ENCODE measurements at places on chromosomes 1 and 21.

GRCh38 chr1:152411134-152411533 lies 2.9 kb downstream of the CRNN start:
- DNase-seq = no peak

- no peak for DNase-seq
Observed at GRCh38 chr1:87495147-87495546, 166.5 kb downstream of the LMO4 start.

DNA sequence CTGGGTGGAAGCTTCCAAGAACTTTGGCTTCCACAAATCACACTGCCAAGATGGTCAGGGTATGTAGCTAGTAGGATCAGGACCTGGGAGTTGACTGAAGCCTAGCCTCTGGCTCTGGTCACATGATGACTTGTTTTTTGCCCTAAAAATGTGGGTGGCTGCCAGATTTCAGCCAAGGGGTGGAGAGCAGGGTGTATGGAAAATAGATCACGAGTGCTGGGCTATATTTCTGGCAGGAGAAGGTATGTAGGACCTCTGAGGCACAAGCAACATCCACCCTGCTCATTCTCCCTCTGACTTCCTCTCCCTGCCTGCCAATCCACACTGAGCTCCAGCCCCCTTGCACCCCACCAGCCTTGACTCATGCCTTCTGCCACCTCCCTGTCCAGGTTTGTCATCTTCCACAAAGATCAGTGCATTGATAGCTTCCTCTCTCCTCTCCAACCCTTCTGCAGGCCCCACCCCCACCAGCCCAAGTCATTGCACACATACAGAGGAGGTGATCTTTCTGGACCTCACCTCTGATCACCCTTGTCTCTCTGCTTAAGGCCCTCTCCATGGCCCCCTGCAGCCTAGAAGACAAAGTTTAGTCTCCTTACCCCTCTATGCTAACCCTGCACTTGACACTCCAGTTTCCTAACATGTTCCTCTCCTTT lies 8.3 kb upstream of the CYP4B1 start:
- peak; percentile 44 for DNase-seq

- DNase-seq = no peak
Observed at GRCh38 chr1:184162281-184162680, 110.8 kb downstream of the TSEN15 start.

- DNase-seq = no peak
Observed at GRCh38 chr1:161721738-161722343, 497 bp downstream of the FCRLB start.

GRCh38 chr1:183185941-183186490 lies at the start of gene LAMC2:
TSS of gene LAMC2 (plus strand) at chr1:183186264. CDS start at chr1:183186353, 89 bp downstream.
- no peak for DNase-seq

DNA sequence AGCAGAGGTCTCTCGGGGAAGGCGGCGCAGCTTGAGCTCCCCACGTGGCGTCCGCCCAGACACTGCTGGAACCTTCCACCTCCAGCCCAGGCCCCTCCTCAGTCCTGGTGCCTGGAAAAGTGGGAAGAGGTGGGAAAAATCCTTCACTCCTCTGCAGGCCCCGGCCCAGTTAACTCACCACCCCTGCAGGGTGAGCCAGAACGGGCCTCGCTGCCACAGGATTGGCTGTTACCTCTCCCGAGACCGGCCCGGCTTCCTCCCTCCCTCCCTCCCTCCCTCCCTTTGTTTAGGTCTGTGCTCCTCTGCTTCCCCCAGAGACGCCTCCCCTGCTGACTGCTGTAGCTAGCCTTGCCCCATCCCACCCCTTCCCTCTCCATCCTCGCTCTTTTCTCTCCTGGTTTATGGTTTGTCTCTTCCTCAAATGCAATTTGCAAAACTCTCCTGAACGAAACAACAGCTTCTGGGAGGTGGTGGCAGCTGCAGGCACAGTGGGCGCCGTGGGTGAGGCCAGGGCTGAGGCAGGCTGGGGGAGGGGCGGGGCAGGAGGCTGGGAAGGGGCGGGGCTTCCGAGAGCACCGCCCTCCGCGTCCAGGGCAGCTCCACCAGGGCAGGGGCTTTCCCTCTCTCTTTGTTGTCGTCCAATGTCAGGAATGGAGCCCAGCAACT lies 6.5 kb downstream of the CAPN9 start:
- no peak for DNase-seq

GRCh38 chr1:160547422-160547821 lies 24.4 kb upstream of the SLAMF6 start:
- DNase-seq = no peak

DNA sequence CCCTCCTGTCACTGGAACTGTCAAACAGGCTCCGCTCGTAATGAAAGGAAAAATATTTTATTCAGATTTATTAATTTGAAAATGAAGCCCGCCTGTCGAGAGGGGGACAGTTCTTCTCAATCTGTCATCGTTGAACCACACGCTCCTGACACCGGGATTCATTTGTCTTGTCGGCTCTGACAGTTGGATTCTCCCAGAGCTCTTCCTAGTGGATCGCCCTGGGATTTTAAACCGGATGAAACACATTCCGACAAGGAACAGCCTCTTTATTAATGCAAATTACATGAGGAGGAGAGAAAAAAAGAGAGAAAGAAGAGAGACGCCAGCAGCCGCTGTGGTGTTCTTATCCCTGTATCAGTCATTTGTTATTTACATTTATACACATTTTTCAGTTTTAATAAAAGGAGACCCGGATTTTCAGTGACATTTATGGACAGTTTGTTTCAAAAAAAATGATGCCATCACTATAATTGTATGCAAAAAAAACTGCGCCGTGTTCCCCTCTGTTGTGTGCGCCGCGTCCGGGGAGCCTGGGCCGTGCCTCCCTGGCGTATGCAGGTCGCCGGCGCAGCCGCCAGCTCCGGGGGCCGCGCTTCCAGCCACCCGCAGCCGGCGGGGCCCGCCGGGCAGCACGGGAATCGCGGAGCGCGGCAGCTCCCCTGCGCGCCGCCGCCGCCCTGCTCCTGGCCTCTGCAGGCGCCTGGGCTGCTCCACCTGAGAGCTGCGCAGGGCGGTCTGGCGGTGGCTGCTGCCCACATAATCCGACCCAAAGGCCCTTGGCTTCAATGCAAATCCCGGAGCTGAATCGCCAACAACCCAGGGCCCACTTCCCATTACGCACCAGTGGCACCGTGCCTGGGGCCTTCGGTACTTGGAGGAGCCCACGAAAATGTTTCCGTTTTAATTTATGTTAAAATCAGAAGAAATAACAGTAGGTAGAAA lies 237.9 kb upstream of the PBX1 start:
- no peak for DNase-seq

DNA sequence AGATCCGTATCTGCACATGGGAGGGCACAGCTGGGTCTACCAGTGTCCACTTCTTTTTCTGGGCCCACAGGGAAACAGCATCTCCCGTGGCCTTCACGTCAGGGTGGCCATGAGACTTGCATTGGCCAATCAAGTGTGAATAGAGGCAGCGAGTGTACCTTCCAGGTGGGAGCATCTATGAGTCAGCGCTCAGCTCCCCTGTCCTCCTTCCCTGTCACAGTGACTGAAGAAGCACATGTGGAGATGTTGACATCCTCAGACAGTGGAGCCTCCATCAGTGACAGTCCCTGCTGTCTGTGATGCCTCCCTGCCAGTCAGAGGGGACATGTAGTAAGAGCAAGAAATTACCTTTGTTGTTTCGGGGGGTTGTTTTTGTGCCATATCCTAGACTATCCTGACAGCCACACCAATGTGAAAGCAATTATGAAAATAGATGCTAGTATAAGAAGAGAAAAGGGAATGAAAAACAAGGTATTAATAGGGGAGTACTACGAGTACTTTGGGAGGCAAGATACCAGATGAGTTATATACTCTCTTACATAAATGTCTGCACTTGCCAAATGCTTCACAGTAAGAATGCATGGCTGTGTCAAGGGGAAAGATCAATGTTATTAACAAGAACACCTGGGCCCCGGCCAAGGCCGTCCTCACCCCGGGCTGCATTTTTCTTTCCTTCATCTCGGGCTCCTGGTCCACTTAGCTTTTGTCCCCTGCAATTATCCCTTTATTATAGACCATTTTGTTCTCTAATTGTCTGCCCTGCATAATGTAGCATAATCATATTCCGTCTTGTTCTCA lies 86.0 kb downstream of the MATN1 start:
- no peak for DNase-seq
